Activated CD4-positive, alpha-beta T cell treated with anti-CD3 and anti-CD28 coated beads for 36 hours (primary cell): ENCODE measurements at places on chromosomes 3 and 15. TPM values are rescaled to one million over a fixed set of nuclear protein-coding genes. Genes with fewer than 3 reads are reported as not detected.

Gene CCR9
- total RNA-seq = not detected

DNA sequence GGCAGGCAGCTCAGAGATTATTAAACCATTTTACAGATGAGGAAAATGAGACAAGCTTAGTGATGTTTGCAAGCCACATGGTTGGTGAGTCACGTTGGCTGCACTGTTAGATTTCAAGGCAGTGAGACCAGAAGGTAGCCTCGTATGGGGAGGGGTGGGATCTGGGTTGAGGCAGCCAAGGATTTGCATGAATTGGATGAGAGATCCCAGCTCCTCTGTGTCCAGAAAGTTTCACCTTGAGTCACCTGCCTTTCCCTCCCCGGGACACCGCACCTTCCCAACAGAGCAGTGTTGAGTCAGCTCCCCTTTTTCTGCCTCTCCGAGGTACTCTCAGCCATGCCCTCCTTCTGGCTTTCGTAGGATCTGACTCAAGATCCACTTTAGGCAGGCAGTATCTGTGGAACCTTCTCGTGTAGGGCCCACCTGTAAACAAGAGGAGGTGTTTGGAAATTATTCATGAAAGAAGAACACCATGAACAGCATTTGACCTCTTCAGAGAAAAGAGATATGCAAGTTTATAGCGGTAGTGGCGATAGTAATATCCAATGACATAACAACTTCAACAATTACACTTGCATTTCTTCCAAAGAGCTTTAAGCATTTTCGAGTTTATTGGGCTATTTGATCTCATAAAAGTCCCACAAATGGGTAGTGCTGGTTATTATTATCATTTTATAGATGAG lies 46.8 kb upstream of the VPS8 start:
- H3K27me3 ChIP-seq = peaks cover 5% of the 10 kb centered on the region
- H3K4me1 ChIP-seq = no peaks in the 10 kb centered on the region
- H3K36me3 ChIP-seq = no peaks in the 10 kb centered on the region
- no peak for DNase-seq
- H3K4me3 ChIP-seq = no peak overlapping the region

GRCh38 chr3:126081618-126082361 lies 2.1 kb downstream of the SLC41A3 start:
- peaks cover 24% of the 10 kb centered on the region for H3K4me1 ChIP-seq
- peak; percentile 29 for DNase-seq
- H3K27me3 ChIP-seq = no peaks in the 10 kb centered on the region
- H3K27ac ChIP-seq = no peak overlapping the region
- H3K36me3 ChIP-seq = peaks cover 5% of the 10 kb centered on the region

Gene GABRR3
- total RNA-seq = not detected

DNA sequence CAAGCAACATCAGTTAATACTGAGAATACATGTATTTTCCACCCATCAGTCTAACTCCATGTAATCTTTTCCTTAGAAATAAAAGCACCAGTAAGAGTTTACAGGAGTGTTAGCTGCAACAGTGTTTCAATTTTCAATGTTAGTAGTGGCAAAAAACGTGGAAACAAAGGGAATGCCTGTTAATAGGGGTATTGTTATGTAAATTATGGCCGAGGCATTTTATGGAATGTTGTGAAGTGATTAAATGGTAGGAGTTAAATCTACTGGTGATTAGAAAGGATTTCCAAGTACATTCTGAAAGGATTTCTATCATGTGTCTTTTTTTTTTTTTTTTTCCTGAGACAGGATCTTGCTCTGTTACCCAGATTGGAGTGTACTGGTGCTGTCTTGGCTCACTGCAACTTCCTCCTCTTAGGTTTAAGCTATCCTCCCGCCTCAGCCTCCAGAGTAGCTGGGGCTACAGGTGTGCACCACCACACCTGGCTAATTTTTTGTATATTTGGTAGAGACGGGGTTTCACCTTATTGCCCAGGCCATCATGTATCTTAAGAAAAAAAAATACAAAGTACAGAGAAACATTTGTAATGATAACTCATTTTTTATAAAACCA lies 6.6 kb downstream of the ATP6V1A start:
- no peak overlapping the region for H3K27ac ChIP-seq
- H3K36me3 ChIP-seq = peaks cover 8% of the 10 kb centered on the region
- H3K27me3 ChIP-seq = no peaks in the 10 kb centered on the region
- H3K4me1 ChIP-seq = peaks cover 24% of the 10 kb centered on the region
- no peak overlapping the region for H3K4me3 ChIP-seq

DNA sequence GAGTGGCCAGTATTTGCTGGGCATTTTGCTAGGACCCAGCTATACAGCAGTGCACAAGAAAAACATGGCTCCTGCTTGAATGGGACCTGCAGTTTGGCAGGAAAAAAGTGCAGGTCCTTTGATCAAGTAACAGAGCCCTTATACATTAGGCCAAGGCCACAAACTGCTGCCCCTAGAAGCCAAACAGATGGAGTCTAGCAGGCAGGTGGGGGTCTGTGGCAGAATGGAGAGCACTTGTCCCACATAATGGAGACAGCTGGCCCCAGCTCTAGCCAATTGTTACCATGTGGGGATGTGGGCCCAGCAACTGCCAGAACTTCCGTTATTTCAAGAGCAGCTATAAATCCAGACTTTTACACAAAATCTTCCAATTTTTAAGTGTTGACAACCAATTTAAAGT lies 79.3 kb downstream of the SHQ1 start:
- no peak overlapping the region for H3K4me3 ChIP-seq
- H3K27ac ChIP-seq = no peak overlapping the region
- peaks cover 22% of the 10 kb centered on the region for H3K36me3 ChIP-seq
- DNase-seq = no peak

- no peak for DNase-seq
- no peak overlapping the region for H3K27ac ChIP-seq
- H3K27me3 ChIP-seq = peaks cover 10% of the 10 kb centered on the region
Observed at GRCh38 chr15:79179108-79179561, 88.6 kb upstream of the RASGRF1 start.

- no peaks in the 10 kb centered on the region for H3K27me3 ChIP-seq
- H3K4me3 ChIP-seq = no peak overlapping the region
- no peak overlapping the region for H3K27ac ChIP-seq
- no peaks in the 10 kb centered on the region for H3K4me1 ChIP-seq
- no peaks in the 10 kb centered on the region for H3K36me3 ChIP-seq
Observed at GRCh38 chr15:80736560-80736959, 41.5 kb downstream of the ABHD17C start.

DNA sequence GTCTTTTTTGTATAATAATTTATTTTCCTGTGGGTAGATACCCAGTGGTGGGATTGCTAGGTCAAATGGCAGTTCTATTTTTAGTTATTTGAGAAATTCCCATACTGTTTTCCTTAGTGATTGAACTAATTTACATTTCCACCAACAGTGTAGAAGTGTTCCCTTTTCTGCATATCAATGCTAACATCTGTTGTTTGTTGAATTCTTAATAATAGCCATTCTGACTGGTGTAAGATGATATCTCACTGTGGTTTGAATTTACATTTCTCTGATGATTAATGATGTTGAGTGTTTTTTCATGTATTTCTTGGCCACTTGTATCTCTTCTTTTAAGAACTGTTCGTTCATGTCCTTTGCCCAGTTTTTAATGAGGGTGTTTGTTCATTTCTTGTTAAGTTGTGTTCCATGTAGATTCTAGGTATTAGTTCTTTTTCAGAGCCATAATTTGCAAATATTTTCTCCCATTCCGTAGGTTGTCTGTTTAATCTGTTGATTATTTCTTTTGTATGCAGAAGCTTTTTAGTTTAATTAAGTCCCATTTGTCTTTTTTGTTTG lies 713.3 kb upstream of the EPHA6 start:
- H3K4me1 ChIP-seq = no peaks in the 10 kb centered on the region
- H3K27ac ChIP-seq = no peak overlapping the region
- H3K27me3 ChIP-seq = no peaks in the 10 kb centered on the region
- no peak overlapping the region for H3K4me3 ChIP-seq
- no peaks in the 10 kb centered on the region for H3K36me3 ChIP-seq
- no peak for DNase-seq

DNA sequence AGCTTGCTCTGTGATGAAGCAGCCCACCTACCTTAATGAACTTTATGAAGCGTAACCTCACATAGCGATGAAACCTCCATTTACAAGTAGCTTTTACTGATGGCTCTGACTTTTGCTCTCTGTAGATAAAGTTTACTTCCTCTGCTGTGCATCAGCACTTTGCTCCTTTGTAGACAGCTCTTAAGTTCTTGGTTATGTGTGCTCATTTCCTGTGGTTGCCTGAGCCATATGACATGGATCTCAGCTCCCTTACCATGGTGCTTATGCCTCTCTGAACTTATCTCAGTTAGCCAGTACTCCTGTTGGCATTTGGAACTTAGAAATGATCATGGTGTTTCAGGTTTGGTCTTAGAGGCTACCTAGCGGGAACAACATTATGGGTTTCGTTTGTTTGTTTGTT lies 7.8 kb downstream of the MFSD1 start:
- H3K27ac ChIP-seq = no peak overlapping the region
- H3K4me3 ChIP-seq = no peak overlapping the region
- H3K36me3 ChIP-seq = peaks cover 35% of the 10 kb centered on the region
- peak; percentile 6 for DNase-seq

DNA sequence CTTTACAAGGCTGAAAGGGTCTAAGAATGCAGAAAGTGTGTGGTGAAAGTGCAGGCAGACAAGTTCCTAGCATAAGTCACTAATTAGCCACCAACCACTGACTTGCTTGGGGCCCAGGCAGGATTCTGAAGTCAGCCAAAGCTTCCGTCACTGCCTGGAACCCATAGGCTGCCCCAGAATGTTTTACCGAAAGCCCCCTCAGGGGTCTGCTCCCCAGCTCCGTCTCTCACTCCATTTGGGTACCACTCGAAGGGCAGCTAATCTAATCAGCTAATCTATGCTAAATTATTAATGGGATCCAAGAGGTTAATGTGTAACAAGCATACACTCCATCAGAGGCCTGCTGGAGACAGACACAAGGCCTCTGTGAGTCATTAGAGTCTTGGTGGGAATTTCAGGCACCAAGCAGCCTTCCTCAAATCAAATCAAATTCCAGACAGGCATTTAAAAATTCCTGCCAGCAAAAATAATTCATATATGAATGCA lies 13.2 kb downstream of the ADAMTS9 start:
- no peaks in the 10 kb centered on the region for H3K4me1 ChIP-seq
- DNase-seq = no peak
- no peaks in the 10 kb centered on the region for H3K36me3 ChIP-seq
- H3K4me3 ChIP-seq = no peak overlapping the region
- no peak overlapping the region for H3K27ac ChIP-seq

DNA sequence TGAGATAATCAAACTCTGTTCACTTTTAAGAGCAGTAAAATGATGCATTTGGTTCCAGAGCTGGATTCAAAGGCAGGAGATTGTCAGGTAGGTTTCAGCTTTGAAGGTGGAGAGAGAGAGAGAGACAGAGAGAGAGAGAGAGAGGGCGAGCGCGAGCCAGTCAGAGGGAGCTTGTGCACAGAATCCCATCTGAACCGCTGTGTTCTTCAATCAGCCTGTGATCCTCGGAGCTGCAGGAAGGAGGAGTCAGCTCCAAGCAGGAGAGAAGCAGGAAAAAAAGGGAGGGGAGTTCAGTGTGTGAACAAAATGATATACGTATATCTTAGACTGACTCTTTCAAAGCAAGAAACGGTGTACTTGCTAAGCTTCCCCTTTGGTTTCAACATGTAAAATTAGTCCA lies at the start of gene GPR149:
Gene GPR149, minus strand, starts transcription at position 177 of the 400 bp plus-strand sequence. CDS start 575 bp downstream, outside the sequence.
- H3K27me3 ChIP-seq = peaks cover 42% of the 10 kb centered on the region
- DNase-seq = no peak
- H3K27ac ChIP-seq = no peak within 1 kb of the TSS
- H3K4me1 ChIP-seq = peaks cover 7% of the 10 kb centered on the region
- H3K36me3 ChIP-seq = no peaks in the 10 kb centered on the region
- no peak within 1 kb of the TSS for H3K4me3 ChIP-seq

DNA sequence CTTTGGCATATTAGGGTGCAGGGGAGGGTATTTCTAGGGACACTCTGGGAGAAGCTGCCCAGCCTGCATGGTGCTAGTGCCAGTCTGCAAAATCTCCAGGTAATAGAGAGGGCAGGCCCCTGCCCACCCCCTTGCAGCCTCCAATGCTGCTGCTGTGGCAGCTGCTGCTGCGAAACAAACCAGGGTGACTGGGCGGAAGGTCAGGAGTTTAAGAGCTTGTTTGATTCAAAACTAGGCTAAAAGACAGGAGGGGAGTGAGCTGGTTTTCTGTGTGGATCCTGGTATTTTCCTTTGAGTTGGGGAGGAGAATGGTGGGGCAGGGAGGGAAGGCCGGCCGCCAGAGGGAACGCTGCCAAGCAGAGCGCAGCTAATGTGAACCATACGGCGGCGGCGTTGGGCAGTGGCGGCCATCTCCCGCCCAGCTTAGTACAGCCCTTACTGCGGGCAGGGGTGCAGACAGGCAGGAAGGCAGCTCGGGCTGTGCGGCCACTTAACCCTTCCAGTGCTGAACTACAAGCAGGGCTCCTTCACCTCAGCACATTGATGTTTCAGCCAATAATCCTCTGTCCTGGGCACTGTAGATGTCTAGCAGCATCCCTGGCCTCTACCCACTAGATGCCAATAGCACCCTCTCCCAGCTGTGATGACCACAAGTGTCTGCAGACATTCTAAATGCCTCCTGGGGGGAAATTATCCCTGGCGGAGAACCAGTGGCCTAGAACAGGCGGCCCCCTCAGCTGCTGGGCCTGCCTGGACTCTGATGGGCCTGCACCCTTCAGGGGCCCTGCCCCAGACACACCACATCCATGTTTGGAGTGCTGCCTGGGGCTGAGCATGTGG lies 125.7 kb downstream of the EEFSEC start:
- no peaks in the 10 kb centered on the region for H3K27me3 ChIP-seq
- DNase-seq = no peak
- H3K4me1 ChIP-seq = peaks cover 4% of the 10 kb centered on the region
- no peak overlapping the region for H3K27ac ChIP-seq
- H3K4me3 ChIP-seq = no peak overlapping the region
